ENCODE measurements at places on chromosomes 12 and 14. TPM values are rescaled to one million over a fixed set of nuclear protein-coding genes. Genes with fewer than 3 reads are reported as not detected.

Gene FOXA1
- 5.3 TPM for total RNA-seq

Gene CD4
- not detected for total RNA-seq

Gene LRRIQ1
- 1.3 TPM for total RNA-seq

Gene SPSB2
- total RNA-seq = 30.5 TPM

Gene KRT6A
- total RNA-seq = 3.2 TPM

Gene CMTM5
- not detected for total RNA-seq

Gene SCN8A
- 1.3 TPM for total RNA-seq

Gene NFE2
- not detected for total RNA-seq

Gene DNAJC22
- 21.5 TPM for total RNA-seq

Gene NGB
- not detected for total RNA-seq

Gene BCL11B
- total RNA-seq = 0.45 TPM

Gene GRIP1
- 2.0 TPM for total RNA-seq

Gene CCDC177
- total RNA-seq = not detected

Gene ACSM4
- total RNA-seq = not detected

Gene NEUROD4
- not detected for total RNA-seq

Gene PNP
- total RNA-seq = 148 TPM

Gene CLEC2D
- total RNA-seq = 0.24 TPM

Gene DGKA
- total RNA-seq = 19.1 TPM

Gene MTERF2
- total RNA-seq = 6.1 TPM

Gene SMCO2
- total RNA-seq = 0.36 TPM

Gene TESPA1
- not detected for total RNA-seq

Gene BICD1
- 16.9 TPM for total RNA-seq

Gene IL26
- not detected for total RNA-seq

Gene PLBD1
- total RNA-seq = 6.1 TPM

Gene LIN7A
- total RNA-seq = 0.61 TPM

Gene TBX5
- not detected for total RNA-seq

Gene SPX
- 2.3 TPM for total RNA-seq

Gene GALNT16
- 3.7 TPM for total RNA-seq

Gene BCL2L2
- 15.2 TPM for total RNA-seq

All from A549 treated with ZK216348 at 1 μM for 4 hours (cell line).